ENCODE measurements at places on chromosomes 7 and 10.
A peak's percentile ranks its signal among the peaks of the same experiment; 100 is the strongest.

DNA sequence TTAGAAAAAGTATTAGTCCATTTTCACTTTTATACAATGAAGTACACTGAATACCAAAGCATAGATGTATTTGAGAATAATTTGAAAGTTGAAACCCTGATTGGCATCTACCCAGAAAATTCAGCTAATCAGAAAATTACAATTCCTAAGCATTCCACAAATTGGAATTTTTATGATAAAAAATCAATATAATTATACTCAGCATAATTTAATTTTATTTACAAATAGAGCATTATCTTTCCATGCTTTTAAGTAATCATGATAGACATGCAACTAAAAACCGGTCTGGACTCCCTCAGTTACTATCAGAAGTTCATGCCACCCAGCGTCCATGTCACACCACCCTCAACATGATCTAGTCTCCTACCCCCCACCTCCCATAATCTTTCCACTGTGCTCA, 50.4 kb downstream of the ARL4A start:
- DNase-seq = no peak

- DNase-seq = peak; percentile 20
These were observed 534 bp downstream of the UBE3C start for GRCh38 chr7:157139111-157139809.

GRCh38 chr7:55423277-55423711, 58.2 kb downstream of the LANCL2 start:
- no peak for DNase-seq

DNA sequence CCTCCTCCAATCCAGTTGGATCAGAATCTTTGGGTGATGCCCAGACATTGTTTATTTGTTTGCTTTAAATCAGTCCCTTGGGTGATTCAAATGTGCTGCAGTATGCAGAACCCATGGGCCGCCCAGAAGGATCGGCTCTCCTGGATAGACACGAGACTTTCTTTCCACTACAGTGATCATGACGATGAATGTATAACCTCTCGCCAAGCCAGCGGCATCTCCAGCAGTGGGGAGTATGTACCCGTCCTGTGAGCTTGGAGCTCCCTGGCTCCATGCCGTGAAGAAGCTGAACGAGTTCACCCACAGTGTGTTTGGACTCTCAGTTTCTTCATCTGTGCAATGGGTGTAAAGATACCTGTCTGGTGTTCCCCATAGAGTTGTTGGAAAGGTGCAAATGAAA, 162.3 kb downstream of the CAMK1D start:
- DNase-seq = no peak

- no peak for DNase-seq
These were observed 400.4 kb downstream of the CDC14C start for GRCh38 chr7:49324707-49325106.

DNA sequence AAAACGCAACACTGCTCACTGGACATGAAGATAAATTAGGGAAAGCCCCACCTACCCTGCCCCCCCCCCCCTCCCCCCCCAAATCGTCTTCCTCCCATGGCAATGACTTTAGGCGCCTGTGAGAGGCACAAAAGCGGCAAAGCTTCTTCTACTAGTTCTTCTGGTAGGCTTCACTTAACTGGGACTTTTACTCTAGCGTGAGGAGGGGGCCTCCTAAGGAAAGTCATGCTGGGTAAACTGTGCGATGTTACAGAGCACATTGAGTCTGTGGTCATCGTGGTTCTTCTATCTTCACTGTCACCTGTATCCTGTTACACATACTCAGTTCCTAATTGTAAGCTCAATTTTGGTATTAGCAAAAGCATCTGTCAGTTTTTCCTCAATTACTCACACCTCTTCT, 25.1 kb downstream of the HSPB1 start:
- no peak for DNase-seq

DNA sequence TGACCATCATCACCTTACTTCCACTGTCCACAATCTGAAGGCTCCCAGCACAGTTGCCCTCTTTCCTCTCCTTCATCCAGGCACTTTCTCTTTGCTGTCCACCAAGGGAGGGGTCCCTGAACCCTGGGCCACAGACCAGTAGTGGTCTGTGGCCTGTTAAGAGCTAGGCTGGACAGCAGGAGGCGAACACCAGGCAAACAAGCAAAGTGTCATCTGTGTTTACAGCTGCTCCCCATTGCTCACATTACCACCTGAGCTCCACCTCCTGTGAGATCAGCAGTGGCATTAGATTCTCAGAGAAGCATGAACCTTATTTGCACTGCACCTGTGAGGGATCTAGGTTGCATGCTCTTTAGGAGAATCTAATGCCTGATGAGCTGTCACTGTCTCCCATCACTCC, 27.7 kb downstream of the FZD1 start:
- DNase-seq = no peak

GRCh38 chr10:72315611-72316385, 38.9 kb downstream of the DNAJB12 start:
- no peak for DNase-seq

DNA sequence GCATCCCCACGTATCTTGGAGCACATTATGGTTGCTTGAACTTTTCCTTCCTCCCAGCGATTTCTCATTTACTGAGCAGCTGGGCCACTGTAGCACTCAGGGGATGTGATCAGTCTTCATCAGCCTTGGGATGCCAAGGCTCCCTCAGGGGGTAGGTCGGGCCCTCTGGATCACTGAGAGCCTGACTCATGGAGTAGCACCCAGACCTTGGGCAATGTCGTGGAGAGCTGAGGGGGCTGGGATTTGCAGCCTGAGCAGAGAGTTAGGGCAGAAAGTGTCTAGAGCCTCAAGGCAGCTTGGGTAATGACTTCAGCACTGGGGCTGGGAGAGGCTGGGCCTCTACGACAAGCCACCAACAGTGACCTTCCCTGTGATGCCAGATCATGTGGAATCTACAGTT, 86.5 kb upstream of the CXCL12 start:
- no peak for DNase-seq

- DNase-seq = no peak
These were observed 29.4 kb upstream of the CDH23 start for GRCh38 chr10:71367271-71367670.

DNA sequence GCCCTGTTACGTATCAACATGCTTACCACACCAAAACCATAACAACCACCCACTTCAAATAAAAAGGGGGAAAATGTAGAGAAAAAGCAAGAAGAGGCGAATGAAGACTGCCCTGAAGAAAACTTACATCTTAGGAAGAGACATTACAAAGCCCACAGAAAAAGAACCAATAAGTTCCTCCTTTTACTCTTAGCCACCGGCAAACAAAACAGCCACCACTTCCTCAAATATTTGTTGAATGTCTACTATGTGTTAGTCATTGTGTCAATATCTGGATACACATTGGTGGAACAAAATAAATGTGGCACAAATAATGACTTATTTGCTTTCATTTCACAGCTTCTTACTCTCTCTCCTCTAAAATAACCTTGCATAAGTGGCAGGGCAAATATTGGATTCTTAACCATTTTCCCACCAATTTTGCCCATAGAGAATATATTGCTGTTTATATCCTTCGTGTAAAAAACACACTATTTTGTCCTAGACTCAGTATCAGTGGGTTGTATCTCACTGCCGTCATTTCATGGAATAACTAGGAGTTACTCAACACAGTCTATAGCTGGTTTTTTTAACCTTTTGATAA, 106.8 kb downstream of the ANK3 start:
- no peak for DNase-seq

DNA sequence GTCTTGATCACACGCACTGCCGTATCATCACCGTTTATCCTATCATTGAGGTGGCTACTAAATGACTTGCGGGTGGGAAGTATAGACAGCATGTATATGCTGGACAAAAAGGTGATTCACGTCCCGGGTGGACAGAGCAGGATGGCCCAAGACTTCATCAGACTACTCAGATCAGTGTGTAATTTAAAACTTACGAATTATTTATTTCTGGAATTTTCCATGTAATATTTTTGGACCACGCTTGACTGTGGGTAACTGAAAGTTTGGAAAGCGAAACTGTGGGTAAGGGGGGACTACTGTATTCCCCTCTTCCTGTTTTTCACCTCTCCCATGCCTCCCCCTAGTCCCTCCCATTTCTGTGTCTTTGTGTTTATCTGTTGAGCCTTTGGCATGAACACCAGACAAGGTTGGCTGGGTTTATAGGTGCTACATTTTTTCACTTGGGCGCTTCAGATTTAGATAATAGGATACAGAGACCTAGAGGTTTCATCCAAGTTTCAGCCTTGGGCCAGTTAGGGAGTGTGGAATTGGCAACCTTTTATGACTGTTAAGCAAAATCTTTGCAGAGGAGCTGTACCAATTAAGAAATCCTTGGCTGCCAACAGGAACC, 55.8 kb downstream of the RBM20 start:
- DNase-seq = no peak

DNA sequence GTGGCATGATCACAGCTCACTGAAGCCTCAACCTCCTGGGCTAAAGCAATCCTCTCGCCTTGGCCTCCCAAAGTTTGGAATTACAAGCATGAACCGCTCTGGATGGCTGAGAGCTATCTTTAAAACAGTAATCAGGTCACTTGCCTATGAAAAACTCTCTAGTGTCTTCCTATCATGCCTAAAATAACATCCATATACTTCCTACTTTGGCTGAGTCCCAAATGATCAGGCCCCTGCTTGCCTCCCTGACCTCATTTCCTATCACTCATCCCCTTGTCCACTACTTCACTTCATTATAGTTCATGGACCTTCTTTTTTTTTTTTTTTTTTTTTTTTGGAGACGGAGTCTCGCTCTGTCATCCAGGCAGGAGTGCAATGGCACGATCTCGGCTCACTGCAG, 28.0 kb downstream of the SEPTIN7 start:
- DNase-seq = no peak
